Inflammatory macrophage (primary cell): ENCODE measurements at places on chromosomes 11 and 22.

DNA sequence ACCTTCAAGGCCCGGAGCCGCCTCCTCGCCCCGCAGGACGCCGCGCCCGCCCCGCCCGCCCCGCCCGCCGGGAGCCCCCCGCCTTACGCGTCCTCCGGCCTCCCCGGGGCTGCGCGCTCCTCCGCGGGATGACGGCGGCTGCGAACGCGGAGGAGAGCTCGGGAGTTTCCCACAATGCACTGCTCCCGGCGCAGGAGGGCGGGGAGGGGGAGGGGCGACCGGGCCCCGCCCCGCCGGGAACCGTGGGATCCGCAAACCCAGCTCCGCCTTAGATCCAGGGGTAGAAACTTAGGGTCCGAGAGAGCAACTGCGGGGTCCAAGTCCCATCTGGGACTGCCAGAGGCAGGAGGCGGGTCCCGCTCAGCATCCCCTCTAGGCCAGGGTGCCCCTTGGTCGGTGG is at the start of gene CEND1:
Gene CEND1 (minus strand): TSS at position 148 of the 400 bp plus-strand sequence. CDS start 1,514 bp downstream, outside the sequence.
- no peak for DNase-seq

GRCh38 chr11:33376331-33377310 is 119.4 kb downstream of the HIPK3 start:
- DNase-seq: no peak

- peak; percentile 48 for DNase-seq
These were observed 23.2 kb downstream of the COMMD9 start for GRCh38 chr11:36265793-36266628.

- DNase-seq: no peak
These were observed 107.0 kb downstream of the CTTN start for GRCh38 chr11:70505331-70505731.

DNA sequence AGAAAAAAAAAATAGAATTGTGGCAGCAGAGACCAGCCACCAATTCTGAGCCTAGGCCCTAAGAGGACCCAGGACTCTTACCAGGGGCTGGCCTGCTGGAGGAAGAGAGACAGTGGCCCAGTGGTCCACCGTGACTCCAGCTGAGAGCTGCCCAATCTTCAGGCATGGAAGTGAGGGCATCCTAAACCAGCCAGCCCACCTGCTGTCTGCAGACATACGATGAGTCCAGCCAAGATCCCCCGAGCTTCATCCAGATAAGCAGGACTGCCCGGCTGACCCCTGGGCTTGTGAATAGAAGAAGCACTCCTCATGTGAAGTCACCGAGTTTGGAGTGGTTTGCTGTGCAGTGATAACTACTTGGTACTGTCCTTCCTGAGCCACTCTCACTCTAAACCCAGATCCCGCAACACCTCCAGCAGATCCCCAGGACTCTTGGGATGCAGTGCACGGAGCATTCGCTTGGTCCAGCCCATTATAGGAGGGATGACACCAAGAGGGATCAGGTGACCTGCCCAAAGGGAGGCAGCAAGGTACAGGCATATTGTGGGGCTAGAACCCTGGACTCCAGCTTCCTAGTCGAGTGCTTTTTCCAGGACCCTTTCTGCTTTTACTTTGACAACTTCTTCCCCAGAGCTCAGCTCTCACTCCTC is 41.7 kb upstream of the FGF3 start:
- no peak for DNase-seq

DNA sequence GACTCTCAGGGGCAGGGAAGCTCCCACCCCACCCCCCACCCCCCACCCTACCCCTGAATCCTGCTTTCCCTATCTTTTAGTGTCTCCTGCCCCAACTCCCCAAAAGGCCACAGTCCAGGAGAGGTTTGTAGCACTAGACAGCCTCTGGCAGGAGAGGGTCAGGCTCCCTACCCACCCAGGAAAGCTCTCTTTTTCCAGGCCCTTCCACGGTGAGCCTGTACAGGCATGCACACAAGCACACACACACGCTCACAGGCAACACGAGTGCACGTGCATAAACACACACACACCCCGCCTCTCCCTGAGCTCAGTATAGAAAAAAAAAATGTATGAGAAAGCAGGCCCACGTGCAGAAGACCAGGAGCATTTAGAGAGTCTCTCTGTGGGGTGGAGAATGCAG is 414.0 kb downstream of the MN1 start:
- DNase-seq: no peak

DNA sequence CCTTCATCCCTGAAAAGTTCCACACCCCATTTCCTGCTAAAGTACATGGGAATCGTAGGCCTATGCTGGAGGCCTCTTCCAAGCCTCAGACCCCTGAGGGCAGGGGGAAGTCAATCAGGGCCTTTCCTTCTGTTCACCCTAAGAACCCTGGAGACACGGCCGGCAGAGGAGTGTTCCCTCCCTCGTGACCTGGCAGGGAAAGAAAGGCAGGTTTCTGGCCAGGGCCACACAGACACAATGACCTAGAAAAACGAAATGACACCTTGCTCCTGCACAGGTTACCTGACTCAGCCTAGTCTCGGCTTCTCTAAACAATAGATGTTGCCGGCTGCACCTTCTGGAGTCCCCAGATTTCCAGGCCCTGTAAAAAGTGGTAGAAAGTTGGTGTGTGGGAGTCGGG is 60.6 kb upstream of the CADM1 start:
- DNase-seq: no peak

DNA sequence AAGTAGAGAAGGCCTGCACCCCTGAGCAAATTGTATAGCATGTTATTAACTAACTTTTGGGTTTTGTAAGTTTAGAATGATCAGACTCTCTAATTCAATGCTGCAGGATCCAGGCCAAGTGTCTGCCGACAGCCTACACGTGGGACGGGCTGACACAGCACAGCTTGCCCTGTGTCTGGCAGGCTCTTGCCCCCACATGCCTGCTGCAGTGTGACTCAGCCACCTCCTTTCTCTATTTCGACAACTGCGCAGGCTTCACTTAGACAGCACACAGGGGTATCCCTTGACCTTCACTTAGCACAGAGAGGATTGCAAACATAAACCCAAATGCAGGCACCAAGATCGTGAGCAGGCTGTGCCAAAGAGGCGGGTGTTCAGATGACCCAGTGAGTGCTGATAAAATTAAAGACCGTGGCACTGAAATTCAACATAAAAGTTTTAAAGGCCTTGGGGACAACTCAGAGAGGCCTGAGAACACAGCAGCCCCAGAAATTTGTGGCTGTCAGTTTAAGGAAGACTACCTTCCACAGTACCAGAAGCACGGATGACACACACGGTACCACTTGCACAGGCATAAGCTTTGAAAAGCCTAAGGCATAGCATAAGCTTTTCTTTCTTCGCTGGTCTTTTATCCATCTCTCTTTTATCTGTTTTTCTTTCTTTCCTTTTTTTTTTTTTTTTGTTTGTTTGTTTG is 37.8 kb downstream of the SCN3B start:
- peak; percentile 59 for DNase-seq

GRCh38 chr11:109973486-109973885 is 119.7 kb upstream of the ZC3H12C start:
- no peak for DNase-seq

DNA sequence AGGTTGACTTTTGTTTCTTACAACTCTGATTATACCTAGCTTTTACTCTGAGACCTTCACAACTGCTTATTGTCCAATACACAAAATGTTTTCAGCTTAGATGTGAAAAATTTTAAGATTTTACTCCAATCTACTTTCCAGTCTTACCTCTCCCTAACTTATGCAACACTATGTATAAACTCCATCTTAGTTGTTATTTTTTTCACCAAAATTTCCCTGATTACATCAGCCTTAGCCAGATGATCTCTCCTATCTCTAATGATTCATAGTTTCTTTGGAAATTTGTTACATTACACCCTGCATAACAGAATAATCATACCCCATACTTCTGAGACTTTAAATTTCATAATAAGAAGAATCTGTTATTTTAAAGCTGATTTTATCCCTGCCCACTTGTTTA is 621.0 kb upstream of the ANO3 start:
- DNase-seq: no peak

DNA sequence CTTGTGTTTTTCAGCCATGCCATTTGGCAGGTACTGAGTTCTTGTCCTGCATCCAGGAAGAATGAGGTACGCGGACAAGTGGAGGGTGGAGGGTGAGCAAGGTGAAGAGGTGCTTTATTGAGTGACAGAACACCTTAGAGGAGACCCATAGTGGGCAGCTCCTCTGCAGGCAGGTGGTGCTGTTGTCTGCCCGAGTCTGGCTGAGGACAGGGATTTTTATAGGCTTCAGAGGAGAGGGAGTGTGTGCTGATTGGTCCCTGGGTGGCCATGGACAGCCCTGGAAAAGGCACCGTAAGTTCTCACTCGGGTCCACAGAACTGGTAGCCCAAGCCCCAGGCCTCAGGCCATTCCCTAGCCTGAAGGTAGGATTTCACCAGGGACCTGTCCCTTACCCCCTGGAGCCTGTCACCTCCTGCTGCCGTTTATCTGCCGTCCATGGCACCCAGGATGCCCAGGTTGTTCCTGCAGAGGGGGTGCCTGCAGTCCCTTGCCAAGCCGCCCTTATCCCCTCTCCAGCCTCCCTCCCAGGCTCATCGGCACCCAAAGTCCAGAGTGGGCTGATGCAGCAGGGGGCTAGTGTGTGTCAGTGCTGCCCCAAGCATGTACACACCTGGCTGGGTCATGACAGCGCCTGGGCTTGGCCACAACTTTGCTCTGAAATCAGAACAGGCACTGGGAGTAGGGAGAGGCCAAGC is 213.6 kb downstream of the LRRC4C start:
- no peak for DNase-seq

DNA sequence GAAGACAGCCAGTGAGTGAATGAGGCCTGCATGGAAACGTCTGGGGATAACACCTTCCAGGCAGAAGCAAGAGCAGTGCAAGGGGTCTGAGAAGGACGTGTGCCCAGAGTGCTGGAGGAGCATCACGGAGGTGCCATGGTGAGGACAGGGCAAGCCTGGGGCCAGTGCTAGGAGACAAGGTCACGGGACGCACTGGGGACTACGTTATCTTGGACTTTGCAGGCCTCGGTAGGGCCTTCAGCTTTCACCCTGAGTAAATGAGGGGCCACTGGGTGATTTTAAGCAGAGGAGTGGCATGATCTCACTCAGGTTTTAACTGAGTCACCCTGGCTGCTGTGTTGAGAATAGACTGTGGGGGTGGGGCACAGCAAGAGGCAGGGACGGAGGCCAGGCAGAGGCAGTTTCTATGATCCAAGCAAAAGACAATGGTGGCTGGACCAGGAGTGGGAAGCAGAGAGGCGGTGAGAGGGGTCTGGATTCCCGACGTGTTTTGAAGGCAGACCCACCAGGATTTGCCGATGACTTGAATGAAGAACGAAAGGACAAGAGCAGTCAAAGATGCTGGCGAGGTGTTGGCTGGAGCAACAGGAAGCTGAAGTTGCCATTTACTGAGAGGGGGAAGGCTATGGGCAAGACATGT is 102.7 kb upstream of the PARVA start:
- DNase-seq: no peak

DNA sequence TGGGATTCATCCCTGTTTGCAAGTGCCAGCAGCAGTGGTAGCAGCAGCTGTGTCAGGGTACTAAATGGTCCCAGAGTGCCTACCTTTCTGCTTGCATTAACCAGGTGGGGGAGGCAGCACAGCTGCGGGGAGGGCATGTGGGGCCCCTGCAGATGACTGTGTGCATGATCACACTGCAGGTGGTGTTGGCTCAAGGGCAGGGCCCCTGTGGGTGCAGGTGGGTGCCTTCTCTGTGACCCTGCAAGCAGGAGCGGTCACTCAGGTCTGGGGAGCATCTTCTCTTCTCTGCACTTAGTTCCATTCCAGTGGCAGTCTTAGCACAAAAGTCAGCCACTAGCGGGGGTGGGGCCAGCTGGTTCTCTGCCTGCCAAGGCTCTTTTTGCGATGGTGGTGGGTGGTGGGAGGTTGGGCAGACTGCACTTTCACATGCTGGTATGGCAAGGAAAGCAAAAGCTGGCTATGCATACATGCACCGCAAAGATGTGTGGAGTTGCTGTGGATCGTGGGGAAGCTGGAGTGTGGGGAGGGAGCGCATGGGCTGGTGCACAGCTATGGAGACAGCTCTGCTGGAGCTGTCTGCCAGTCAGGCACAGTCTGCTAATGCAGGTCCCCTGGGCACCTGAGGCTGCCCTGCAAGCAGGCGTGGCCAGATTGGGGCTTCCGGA is 157.1 kb downstream of the DYNC2H1 start:
- DNase-seq: no peak

- no peak for DNase-seq
These were observed 282.8 kb downstream of the MN1 start for GRCh38 chr22:27518531-27519340.

DNA sequence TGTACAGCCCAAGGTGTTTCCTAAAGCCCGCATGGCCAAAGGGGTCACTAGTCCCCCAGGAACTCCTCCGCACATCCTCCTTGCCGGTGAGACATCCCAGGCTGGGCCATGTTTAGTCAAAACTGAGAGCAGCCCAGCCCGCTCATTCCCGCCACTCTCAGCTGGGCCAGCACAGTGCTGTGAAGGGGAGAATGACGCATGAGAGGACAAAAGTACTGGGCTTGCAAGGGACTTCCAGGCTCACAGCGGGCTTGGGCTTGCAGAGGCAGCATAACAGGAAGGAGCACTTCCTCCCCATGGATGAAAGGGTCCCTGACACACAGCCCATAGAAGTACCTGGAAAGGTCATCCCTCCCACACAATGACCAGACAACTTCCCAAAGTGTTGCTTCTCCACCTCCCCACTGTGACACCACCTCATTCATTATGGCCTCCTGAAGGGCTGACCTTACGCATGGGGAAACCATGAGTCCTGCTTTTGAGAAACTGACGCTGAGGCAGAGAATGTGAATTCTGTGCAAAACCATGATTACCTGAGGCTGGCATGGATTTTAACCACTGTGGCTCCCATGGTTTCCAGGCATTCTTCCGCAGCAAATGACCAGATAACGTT is 19.1 kb downstream of the ETS1 start:
- DNase-seq: peak; percentile 45

GRCh38 chr11:88521799-88522201 is 184.3 kb upstream of the CTSC start:
- DNase-seq: no peak

DNA sequence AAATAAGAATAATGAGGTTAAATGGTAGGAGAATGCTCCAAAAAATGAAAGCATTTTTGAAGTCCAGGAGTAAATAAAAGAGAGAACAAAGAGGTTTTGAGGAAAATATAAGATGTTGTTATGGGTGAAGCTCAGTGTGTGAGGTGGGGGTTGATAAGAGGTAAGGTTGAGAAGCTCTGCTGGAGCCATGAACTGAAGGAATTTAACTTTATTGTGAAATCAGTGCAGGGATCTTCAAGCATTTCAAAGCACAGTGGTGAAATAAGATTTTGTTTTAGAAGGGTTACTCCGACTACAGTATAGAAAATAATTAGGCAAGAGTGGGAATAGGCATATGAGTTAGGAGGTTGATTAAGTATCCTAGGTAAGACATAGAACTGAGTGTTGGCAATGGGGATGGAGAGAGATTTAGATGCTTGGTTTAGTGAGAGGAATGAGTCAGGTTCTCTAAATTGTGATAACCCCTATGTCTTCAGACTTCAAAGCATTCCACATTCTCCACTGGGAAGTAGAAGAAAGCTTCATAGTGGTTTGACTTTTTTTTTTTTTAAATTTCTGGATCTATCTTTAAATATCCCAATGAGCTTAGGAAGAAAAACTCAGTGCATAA is 403.2 kb downstream of the AASDHPPT start:
- DNase-seq: no peak
